ENCODE measurements at places on chromosomes 16 and 17.

GRCh38 chr16:84047206-84047605, 4.6 kb upstream of the SLC38A8 start:
- no peak for DNase-seq

- no peak for DNase-seq
These were observed 10.5 kb upstream of the SALL1 start for GRCh38 chr16:51161440-51162195.

DNA sequence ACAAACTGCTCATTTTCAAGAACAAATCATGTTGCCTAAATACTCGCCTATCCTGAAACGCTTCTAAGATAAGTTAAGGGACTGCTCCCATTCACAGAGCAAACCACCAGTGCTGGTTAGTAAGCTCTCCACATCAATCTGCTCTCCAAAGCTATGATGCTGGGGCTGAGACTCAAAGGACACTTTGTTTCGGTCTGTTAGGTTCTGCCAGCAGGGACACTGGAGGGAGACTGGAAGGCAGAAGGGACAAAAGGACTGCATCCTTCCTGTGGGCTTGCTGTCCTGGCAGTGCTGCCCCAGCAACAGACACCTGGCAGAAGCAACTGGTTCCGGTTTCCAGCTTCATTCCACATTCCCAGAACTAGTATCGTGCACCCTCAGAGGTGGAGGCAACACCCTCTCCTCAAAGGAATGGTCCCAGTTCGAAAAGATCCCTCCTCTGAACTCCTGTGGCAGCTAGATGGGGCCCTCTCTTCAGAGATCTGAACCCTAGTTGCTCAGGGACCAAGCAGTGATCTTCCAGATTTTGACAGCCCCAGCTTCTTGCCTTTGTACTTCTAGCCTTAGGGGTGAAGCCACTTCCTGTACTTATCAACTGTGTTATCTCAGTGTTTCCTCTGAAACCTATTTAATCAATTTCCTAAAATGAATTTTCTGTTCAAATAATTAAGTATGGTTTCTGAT, 73.4 kb upstream of the GSG1L start:
- no peak for DNase-seq

- DNase-seq: no peak
These were observed 132.6 kb downstream of the RAB11FIP4 start for GRCh38 chr17:31523862-31524730.

DNA sequence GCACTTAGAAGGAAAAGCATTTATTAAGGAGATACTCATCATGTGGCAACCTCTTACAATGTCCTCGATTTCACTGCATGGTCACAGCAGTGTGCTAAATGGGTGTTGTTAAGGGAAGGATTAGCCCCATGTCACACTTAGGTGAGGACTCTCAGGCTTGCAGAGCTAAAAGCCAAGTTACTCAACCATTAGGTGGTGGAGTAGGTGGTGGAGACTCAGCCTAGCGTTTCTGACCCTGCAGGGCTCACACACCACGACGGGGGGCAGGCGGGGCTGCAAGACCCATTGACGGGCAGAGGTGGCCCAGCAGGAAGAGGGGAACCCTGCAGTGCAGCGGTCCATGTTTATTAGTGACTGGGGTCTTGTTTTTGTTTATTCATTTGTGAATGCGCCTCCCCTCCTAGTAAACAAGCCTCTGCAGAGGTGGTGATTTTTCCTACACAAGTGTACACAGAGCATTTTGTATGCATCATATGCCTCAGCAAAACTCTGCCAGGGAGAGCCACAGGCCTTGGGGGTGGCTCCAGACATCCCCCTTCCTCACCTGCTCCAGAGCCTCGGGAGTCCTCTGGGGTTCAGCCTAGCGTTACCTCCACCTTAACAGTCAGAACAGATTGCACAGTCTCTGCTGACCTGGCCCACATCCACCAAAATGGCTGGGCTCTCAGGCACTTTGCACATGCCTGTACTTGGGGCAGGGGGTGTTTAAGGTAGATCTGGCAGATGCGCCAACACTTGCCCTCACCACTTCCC, 216.7 kb downstream of the C16orf95 start:
- DNase-seq: no peak

GRCh38 chr17:82358465-82359350, at the start of gene TEX19:
TEX19 (plus strand) TSS chr17:82359247; CDS start chr17:82362151, 2,904 bp downstream.
- DNase-seq: peak; percentile 44

DNA sequence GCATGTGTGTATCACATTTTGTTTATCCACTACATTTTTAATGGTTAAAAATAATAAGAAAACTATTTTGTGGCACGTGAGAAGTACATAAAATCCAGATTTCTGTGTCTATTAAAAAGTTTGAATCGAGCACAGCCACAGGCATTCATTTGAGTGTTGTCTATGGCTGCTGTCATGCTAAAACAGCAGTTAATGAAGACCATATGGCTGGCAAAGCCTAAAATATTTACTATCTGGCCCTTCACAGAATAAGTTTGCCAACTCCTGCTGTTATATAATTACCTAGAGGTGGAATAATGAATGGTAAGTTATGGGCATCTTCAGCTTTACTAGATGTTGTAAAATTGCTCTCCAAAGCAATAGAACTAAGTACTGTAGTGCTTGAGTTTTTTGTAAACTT, 30.5 kb downstream of the TMEM98 start:
- DNase-seq: no peak

DNA sequence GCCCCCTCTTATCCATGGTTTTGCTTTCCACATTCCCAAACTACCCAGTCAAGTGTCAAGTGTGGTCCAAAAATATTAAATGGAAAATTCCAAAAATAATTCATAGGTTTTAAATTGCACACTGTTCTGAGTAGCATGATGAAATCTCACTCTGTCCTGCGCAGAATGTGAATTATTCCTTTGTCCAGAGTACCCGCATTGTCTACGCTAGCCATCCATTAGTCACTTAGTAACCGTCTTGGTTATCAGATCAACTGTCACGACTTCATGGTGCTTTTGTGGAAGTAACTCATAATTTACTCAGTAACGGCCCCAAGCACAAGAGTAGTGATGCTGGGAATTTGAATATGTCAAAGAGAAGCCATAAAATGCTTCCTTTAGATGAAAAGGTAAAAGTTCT, 94.9 kb downstream of the SLC39A11 start:
- peak; percentile 62 for DNase-seq
